Articular chondrocyte of knee joint (primary cell): ENCODE measurements at places on chromosomes 16 and 17. TPM values are rescaled to one million over a fixed set of nuclear protein-coding genes. Genes with fewer than 3 reads are reported as not detected.

Gene KIF18B
- total RNA-seq = 2.7 and 3.7 TPM in 2 replicates

Gene SOCS3
- total RNA-seq = 88.1 and 110 TPM in 2 replicates

Gene GRB7
- total RNA-seq = 0.32 and 0.78 TPM in 2 replicates

Gene PMFBP1
- under 0.01 and 0.22 TPM in 2 replicates for total RNA-seq

Gene KRTAP3-2
- total RNA-seq = not detected in 2 replicates

Gene CD300E
- total RNA-seq = under 0.01 TPM in 1 of 2 replicates, not detected in the other

Gene FXR2
- 26.9 and 28.2 TPM in 2 replicates for total RNA-seq

Gene SPATA32
- total RNA-seq = 0.13 TPM in 1 of 2 replicates, not detected in the other

Gene CCL17
- total RNA-seq = not detected in 2 replicates

Gene BRIP1
- total RNA-seq = 6.3 and 9.5 TPM in 2 replicates

Gene MEIOC
- total RNA-seq = under 0.01 and 0.11 TPM in 2 replicates
